CD14-positive monocyte (primary cell): ENCODE measurements at places on chromosomes 3 and 15. TPM values are rescaled to one million over a fixed set of nuclear protein-coding genes. Genes with fewer than 3 reads are reported as not detected.

Gene RRP9
- 9.9 and 12.1 TPM in 2 replicates for polyA plus RNA-seq

Gene PLA2G4E
- polyA plus RNA-seq = not detected

Gene ZMYND10
- 1.6 and 1.7 TPM in 2 replicates for polyA plus RNA-seq

Gene EFCAB12
- polyA plus RNA-seq = 0.17 and 0.35 TPM in 2 replicates

Gene RAD18
- polyA plus RNA-seq = 6.9 TPM

Gene CYP1A1
- polyA plus RNA-seq = not detected

Gene GABRB3
- polyA plus RNA-seq = not detected

Gene PIF1
- polyA plus RNA-seq = 0.43 and 0.79 TPM in 2 replicates

Gene SCAMP5
- not detected for polyA plus RNA-seq

Gene CFAP100
- polyA plus RNA-seq = not detected in 2 replicates

Gene DLG1
- 7.3 and 21.9 TPM in 2 replicates for polyA plus RNA-seq

Gene UROC1
- polyA plus RNA-seq = not detected

Gene ROPN1
- polyA plus RNA-seq = not detected in 2 replicates

Gene LTF
- polyA plus RNA-seq = not detected

Gene MLH1
- 9.6 and 13.7 TPM in 2 replicates for polyA plus RNA-seq
